ENCODE measurements at places on chromosomes 6 and 20. TPM values are rescaled to one million over a fixed set of nuclear protein-coding genes. Genes with fewer than 3 reads are reported as not detected.

GRCh38 chr6:104702126-104702841 lies 157.4 kb downstream of the HACE1 start:
- no peak for DNase-seq

GRCh38 chr6:116057766-116058165 lies 2.9 kb downstream of the FRK start:
- DNase-seq = no peak

The LTA gene
- not detected for total RNA-seq

DNA sequence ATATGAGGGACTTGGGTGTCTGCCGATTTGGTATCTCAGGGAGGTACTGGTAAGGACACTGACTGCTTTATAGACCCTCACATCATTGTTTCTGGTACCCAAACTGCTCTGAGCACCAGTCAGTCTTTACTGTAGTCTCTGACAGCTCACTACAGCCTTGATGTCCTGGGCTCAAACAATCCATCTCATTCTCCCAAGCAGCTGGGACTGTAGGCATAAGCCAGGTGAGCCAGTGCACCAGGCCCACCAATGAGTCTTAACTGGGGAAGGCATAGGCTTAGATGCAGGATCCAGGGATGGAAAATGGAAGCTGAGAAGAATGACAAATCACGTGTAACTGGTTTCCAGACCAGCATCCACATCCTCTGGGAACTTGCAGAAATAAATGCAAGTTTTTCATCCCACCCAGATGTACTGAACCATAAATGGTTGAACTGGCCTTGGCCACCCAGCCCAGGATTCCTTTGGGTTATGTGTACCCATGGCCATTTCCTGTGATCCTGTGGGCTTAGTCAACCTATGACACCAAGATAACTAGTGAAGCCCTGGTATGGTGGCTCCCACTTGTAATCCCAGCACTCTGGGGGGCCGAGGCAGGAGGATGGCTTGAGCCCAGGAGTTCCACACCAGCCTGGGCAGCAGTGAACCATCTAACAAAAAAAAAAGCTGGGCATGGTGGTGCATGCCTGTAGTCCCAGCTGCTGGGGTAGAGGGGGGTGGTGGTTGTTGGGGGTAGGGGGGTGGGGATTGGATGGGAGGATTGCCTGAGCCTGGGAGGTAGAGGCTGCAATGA lies 5.8 kb downstream of the TUBB start:
- DNase-seq = no peak

The VSX1 gene
- not detected for total RNA-seq
